ENCODE measurements at places on chromosomes 13 and 19.

DNA sequence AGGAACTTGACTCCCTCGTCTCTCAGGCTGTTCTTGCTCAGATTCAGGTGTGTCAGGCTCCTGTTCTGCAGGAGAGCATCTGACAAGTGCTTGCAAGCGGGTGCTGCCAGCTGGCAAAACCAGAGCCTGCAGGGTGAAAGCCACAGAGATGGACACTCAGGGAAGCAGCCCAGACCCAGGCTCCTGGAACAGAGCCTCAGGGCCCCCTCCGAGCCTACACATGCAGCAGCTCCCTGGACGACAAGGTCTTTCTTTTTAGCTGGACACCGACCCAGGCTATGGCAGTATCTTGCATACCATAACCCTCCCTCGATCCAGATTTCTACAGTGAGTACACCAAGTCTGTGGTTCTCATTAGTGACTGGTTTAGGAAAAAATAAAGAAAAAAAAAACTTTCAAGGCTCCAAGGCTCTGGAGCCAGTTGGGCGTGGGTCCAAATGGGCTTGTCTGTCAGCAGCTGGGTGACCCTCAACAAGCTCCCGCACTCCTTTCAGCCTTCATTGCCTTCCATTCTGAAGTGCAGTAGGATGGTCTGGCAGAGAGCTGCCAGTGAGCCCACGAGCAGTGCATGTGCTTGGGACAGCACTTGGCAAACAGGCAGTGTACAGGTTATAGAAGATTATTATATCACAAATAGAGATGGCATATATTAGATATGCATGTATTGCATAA, 29.9 kb downstream of the NLRP13 start:
- no peak for DNase-seq

GRCh38 chr13:50527612-50528509, 315.6 kb downstream of the DLEU7 start:
- no peak for DNase-seq

DNA sequence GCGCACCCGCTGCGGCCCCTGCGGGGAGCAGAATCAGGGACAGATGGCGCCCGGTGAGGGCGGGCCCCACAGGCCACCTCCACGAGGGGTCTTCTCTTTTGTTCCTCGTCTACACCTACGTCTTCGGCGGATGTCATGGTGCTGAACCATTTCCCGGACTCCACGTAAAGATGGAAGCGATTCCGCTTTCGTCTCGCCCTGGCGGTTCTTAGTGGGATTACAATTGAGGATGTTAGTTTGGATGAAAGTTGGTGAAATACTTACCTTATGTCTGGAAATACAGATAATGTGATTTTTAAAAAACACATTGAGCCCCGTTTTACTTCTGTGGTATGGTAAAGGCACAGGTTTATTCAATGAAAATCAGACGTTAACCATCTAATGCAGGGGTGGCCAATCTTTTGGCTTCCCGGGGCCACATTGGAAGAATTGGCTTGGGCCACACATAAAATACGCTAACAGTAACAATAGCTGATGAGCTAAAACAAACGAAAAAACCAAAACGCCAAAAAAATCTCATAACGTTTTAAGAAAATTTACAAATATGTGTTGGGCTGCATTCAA, 1.4 kb upstream of the ZMYM5 start:
- DNase-seq, result peak; percentile 70

- DNase-seq, result no peak
Observed at GRCh38 chr19:18219911-18220631, 6.2 kb downstream of the PDE4C start.

DNA sequence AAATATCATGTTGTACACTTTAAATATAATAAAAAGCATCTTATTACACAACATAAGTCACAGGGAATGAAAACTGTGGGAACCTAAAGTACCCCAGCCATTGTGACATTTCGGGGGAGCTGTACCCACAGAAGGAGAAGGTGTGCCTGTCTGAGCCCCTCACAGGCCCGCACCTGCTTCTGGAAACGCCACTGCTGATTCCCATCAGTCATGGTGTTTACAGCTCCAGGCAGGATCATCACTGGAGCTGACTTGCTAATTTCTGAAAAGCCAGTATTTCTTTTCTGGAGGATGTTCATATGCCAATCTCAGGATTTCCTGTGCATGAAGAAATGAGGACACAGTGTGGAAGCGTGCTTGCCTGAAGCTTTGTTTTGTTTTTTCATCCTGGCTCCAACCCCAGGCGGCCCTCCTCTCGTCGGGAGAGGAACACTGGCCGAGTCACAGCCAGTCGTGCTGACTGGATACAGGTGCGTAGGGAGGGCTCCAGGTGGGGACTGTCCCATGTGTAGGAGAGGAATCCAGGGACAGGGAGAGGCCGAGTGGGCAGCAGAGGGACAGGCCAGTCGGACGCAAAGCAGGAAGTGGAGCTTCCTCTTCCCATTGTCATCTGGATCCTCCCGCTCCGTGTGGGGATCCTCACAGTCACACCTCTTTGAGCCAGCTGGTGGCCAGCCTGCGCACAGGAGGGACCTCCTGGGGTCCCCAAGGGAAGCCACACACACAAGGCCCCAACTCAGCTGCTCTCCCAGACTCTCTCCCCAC, 4.2 kb upstream of the ATP12A start:
- DNase-seq, result no peak

GRCh38 chr13:111388851-111389500, 68.5 kb downstream of the TEX29 start:
- DNase-seq, result no peak

- DNase-seq, result no peak
Observed at GRCh38 chr13:92418818-92419412, 807.7 kb upstream of the GPC6 start.

DNA sequence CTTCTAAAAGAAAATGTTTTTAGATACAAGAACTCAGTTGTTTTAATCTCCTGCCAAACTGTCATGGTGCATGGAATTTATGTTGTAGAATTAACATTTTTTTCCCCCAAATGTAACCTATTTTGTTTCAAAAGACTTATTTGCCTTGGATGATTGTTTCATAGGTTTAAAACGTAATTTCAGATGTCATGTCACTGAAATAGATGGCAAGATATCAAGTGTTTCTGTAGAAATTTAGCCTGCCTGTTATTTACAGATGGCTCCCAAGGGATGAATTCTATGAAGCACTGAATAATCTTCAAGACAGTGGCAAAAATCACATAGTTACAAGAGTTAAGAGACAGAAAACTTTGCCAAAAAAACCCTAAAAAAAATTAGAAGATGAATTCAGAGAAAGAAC, 1484.6 kb downstream of the OLFM4 start:
- no peak for DNase-seq

DNA sequence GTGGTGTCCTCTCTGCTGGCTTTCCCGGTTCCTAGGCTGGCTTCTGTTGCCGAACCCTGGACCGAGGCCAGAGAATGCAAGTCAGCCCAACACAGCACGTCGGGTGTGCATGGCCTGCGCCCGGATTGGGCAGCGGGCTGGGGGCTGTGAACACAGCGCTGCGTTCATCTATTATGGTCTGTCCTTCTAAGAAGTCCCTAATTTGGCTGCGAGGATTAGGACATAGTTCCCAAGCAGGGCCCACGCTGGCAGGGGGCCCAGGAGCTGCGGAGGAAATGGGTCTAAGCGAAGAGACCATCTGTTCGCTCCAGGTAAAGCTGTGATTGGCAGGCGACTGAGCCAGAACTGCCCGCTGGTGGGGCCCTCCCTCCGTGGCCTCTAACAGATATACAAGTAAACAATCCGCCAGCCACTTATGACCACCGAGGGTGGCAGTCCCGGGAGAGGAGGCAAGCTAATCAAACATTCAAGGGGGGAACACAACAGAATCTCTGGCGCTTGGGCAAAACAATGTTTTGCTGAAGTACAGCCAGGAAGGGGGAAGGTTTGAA, 6.0 kb downstream of the SYCE2 start:
- DNase-seq, result no peak

- DNase-seq, result no peak
Observed at GRCh38 chr13:113782472-113782871, 23.4 kb downstream of the TMEM255B start.

GRCh38 chr13:32126278-32126677, 94.7 kb downstream of the FRY start:
- no peak for DNase-seq

GRCh38 chr19:35558400-35559280, 4.8 kb downstream of the ATP4A start:
- no peak for DNase-seq

GRCh38 chr19:51272183-51272810, 21.4 kb downstream of the SIGLECL1 start:
- DNase-seq, result no peak

DNA sequence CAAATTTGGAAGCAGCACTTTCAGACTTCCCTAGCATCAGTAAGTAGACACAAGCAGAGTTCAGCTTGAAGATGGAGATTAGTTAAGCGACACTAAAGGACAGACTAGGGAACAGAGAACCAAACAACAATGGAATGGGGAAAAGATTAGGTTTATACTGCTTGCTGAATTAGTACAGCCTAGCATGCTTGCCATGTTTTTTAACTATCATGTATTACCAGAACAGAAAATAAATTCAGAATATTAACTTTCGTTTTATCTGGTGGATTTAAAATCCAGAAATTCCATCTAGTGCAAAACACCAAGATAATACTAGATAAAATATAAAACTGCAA, 451.5 kb upstream of the SLC10A2 start:
- no peak for DNase-seq

DNA sequence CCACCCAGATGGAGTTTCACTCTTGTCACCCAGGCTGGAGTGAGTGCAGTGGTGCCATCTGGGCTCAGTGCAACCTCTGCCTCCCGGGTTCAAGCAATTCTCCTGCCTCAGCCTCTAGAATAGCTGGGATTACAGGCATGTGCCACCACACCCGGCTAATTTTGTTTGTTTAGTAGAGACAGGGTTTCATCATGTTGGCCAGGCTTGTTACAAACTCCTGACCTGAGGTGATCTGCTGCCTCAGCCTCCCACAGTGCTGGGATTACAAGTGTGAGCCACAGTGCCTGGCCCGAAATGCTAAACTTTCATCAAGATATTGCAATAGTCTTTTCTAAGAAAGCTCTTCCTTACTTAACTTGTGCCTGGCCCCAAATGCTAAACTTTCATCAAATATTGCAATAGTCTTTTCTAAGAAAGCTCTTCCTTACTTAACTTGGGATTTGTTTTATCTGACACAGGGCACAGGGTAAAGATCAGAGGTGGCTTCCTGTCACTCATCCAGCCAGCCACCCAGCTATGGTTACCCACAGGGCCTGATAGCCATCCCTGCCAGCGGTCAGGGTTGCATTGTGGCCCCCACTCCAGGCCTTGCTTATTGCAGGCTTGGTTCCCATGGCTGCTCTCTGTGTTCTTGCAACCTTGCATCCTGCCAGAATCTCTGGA, 352.3 kb upstream of the TMTC4 start:
- no peak for DNase-seq

DNA sequence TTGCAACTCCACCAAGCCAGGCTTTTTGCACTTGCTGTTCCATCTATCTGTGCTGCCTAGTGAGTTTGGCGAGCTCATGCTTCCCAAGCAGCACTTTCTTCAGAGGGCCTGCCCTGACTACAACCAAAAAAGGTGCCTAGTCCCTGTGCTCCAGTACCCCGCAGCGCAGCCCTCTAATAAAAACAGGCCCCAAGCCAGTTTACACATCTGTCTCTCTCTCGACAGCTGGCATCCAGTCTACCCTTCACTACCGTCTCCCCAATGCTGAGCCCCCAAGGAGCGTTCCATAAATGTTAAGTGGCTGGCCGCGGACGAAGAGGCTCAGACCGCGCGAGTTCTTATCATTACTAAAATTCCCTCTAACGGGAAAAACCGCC, 512 bp downstream of the MED4 start:
- no peak for DNase-seq

- DNase-seq, result no peak
Observed at GRCh38 chr13:49690133-49690994, 922 bp downstream of the EBPL start.

DNA sequence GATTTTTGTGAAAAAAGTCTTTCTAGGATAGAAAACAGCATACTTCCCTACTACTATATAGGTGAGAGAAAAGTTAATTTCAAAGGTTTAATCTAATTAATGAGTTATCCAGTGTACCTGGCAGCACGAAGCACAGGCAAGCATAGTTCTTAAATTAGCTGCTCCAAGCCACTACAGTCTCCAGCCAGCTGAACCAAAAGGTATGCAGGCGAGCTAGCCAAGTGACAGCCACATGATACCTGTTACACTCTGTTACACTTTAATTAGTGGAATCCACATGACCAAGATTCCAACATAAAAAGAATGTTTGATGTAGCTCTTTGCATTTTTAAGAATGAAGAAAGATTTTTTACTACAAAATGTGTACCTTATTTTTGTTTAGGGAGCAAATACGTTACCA, 15.5 kb downstream of the SLC25A30 start:
- DNase-seq, result no peak

DNA sequence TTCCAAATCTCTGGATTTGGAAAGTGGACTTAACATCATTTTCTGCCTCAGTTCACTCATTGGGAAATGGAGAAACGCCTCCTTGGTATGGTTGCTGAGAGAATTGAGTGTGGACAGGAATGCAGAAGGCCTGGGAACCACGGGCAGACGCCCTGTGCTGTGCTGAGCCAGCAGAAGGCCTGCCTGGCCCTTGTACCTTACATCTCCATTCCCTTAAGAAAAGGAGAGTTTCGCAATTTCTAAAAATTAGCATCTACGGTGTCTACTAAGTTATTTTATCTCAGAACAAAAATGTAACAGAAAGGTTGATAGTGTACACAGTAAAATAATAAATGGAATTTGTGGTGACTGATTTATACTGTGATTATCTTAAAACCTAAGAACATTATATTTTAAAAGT, 78.7 kb downstream of the IPO5 start:
- DNase-seq, result no peak

DNA sequence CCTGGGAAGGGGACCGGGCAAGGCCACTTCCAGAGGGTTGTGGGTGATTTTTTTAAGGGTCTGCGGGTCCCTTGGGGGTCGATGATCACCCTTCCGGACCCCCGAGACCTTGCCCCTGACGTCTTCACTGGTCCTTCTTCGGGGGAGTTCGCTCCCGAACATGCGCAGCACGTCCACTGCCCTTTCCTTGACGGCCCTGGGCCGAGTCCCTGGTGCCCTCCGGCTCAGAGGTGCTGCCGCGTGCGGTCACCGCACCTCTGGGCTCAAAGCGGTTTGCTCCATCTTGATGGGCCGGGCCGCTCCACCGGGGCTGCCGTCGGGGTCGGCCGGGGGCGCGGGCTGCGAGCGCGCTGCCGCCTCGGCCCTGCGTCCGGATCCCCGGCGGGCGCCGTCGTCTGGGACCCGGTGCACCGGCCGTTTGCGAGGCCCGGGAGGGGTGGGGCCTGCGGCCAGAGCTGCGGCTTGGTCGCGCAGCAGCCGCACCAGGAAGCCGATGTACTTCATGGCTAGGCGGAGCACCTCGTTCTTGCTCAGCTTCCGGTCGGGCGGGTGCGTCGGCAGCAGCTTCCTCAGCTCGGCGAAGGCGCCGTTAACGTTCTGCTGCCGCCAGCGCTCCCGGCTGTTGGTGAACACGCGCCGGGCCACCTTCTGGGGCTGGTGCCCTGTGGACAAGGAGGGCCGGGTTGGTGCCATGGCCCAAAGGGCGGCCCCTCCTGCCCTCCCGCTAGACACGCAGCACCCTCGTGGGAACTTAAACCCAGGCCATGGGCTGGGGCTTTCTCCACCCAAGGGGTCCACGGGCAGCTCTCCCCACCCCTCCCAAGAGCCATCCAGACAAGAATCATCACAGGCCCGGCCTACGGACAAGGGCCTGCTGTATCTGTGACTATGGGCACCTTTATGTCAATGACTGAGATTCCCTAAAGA, 3.3 kb downstream of the LYL1 start:
- DNase-seq, result peak; percentile 57

- no peak for DNase-seq
Observed at GRCh38 chr19:5358173-5358800, 17.7 kb upstream of the PTPRS start.

GRCh38 chr13:82477436-82477835, 1404.8 kb downstream of the SLITRK1 start:
- DNase-seq, result no peak

GRCh38 chr19:47331931-47332547, at the start of gene C5AR2:
Gene C5AR2 (plus strand): TSS chr19:47332175. CDS start chr19:47340800, 8,625 bp downstream.
- no peak for DNase-seq

Data from activated T-cell treated with anti-CD3 and anti-CD28 coated beads for 4 hours (primary cell).